NCI-H1105 (cell line): ENCODE measurements at places on chromosomes 16 and 17.

DNA sequence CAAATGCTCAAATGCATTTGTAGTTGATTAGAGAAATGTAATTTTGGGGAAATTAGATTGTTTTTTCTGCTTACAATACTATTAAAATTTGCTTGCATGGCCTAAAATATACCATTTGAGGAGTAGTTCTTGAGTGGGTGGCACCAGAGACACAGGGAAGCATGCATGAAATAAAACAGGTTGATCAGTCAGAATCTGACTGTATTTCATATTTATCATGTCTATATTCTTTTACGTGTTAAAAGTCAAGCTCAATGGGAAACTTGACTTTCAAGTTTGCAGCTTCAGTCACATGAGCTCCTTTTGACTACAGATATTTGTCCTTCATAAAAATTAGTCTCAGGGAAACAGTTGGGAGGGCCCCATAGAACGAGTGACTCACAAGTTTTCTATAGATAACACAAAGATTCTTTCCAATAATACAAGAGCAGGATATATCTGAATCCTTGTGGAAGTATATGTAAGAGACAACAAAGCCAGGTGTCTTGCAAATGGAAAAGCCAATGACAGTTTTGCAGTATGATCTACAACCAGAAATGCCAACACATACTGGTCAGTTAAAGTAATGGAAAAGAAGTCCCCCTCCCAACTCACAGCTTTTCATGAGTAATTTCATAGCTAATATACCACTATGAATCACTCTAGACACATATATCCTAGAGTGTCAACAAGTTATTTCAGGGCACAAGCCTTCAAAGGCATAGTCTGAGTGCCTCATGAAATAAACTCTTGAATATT, 42.2 kb upstream of the CORO6 start:
- DNase-seq = no peak

- DNase-seq = no peak
These were observed 13.3 kb upstream of the KREMEN2 start for GRCh38 chr16:2950773-2951172.

DNA sequence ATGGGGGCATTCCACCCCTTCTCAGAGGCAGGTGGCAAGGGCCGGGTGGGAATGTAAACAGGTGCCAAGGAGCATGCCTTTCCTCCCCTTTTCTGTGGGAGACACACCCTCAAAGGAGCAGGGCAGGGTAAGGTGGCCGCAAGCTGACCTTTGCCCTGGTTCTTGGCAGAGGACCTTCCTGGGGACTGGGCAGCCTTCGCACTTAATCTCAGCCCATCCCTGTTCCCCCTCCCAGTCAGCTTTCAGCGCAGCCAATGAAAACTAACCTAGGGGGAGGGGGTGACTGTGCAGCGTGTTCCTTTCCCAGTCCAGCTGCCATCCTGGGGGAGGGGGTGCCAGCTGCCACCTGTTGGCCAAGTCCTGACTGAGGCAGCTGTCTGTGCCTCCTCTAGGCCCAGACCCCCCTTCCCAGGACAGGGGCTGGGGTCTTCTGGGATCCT, 2.8 kb downstream of the TRAF4 start:
- DNase-seq = no peak

DNA sequence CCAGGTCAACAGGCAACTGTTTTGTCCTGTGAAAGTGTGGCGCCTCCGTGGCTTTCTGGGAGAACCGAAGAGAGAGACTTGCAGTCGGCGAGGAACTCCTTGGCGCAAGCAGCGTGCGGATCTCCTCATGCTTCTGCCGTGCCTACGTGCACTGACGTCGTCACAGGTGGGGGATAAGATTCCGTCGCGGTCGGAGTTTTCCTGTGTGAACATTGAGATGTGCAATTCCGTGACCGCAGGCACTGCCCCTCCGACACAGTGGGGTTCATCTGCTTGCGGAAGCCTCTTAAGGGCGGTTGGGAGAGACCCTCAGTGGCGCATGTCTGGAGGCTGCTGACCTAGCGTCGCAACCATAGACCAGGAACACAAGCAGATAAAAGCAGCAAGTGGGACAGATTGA, 212.3 kb upstream of the CHMP6 start:
- no peak for DNase-seq

- peak; percentile 78 for DNase-seq
These were observed 53.4 kb upstream of the CBX4 start for GRCh38 chr17:79892457-79893241.

DNA sequence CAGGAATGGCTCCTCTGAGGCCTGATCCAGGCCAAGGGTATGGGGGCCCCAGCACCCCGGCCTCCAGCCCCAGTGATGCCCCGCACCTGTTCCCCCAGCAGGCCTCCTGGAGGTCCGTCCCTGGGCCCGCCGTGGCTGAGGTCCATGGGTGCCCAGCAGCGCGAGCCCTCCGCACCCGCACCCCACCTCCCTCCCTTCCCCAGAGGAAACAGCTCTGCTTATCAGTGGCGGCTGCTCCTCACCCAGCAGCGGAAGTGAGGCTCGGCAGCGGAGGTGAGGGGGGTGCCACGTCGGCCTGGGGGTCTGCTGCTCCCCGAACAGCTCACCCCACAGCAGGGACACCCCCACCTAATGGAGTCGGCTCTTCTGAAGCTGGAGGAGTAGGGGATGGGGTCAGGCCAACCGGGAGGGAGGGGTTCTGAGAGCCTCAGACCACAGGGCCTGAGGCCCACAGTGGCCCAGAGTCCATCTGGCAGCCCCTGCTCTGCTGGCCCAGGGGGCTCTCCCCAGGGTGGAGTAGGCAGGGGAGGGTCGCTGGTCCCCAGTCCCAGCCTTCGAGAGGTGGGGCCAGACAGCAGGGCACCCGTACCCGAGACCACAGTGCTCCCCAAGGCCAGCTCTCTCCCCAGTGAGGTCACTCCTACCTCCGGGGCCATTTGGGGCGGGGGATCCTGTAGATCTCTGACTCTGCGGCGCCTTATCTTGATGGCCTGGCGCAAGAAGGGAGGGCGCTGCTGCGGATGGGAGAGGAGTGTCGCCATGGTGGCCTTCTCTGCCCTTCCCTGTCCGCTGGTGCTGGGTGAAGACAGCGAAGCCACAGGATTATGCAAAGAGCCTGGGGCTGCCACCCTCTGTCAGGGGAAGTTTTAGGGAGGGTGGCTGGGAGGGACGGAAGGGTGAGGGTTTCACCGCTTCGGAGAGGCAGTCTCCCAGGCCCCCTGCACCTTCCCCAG, at the start of gene UNC13D:
TSS of gene UNC13D (minus strand) at position 828 of the 953 bp plus-strand sequence. CDS start at position 761, 67 bp downstream.
- DNase-seq = no peak

DNA sequence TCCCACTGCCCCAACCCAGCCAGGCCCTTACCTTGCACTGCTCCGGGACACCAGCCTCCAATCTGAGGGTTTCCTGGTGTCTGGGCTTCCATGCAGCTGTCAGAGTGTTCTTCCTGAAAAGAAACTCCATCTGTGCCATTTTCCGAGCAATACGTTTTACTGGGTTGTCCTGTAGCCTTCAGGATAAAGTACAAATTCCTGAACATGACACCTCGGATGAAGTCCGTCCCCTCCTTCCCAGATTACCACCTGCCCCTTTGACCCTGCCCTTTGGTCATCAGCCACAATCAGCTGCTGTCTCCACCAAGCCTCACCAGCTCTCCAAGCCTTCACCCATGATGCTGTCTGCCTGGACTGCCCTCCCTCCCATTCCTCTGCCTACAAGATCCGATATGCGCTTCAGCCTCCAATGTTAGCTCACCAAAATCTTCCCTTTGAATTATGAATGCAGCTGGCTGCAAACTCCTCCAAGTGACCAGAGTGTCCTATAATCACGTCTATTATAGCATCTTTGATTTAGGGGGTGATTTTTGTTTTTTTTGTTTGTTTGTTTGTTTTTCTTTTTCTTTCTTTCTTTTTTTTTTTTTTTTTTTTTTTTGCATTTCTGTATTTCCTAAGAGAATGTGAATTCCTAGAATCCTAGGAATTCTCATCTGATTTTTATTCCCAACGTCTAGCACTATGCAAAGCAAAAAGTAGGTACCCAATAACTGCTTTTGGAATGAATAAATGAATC, 60.6 kb upstream of the KIFC3 start:
- DNase-seq = no peak

- no peak for DNase-seq
These were observed 36.8 kb downstream of the CBFA2T3 start for GRCh38 chr16:88939972-88940861.

- no peak for DNase-seq
These were observed 228.1 kb upstream of the TNRC6C start for GRCh38 chr17:77730376-77730775.

GRCh38 chr17:43014020-43014648, 7.5 kb downstream of the IFI35 start:
- no peak for DNase-seq

DNA sequence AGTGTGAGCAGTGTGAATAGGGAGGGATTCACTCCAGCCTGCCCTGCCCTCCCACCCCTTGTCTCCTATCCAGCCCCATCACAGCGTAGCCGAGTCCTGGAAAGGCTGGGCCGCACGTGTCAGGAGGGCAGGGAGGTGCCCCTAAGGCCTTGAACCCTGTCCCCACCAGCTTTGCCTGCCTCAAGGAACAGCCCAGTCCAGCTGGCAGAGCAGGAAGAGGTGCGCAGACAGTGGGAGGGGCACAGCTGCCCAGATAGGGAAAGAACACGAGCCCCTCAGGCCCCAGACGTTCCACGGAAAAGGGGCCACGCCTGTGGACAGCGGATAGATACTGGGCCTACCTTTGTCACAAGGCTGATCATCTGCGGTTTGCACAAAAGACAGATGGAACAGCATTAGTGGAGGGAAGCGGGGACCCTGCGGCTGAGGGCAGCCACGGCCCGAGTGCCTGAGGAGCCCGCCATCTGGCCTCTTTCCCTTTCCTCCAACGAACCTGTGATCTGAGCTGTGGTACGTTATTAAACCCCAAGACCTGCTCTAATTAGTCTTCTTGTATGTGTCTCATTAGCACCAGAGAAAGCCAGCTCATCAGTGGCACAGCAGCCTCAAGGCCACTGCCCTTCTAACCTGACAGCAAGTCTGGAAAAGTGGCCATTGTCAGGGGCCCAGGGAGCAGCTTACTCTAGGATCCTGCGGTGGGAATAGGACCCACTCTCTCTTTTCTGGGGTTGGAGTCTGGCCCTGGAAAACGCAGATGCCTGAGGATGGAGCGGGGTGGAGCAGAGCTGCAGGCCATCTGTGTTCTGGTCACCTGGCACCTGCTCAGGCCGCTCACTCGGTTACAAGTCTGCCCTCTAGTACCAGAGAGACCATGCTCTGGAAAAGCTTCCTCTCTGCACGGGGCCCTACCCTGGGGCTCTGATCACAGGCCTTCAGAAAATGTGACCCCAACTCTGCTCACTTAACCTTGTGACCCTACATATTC, 16.3 kb downstream of the MPP3 start:
- DNase-seq = no peak

- DNase-seq = no peak
These were observed 417.5 kb downstream of the UTP18 start for GRCh38 chr17:51677875-51678274.

GRCh38 chr16:12646098-12646489, 157.6 kb downstream of the CPPED1 start:
- no peak for DNase-seq

DNA sequence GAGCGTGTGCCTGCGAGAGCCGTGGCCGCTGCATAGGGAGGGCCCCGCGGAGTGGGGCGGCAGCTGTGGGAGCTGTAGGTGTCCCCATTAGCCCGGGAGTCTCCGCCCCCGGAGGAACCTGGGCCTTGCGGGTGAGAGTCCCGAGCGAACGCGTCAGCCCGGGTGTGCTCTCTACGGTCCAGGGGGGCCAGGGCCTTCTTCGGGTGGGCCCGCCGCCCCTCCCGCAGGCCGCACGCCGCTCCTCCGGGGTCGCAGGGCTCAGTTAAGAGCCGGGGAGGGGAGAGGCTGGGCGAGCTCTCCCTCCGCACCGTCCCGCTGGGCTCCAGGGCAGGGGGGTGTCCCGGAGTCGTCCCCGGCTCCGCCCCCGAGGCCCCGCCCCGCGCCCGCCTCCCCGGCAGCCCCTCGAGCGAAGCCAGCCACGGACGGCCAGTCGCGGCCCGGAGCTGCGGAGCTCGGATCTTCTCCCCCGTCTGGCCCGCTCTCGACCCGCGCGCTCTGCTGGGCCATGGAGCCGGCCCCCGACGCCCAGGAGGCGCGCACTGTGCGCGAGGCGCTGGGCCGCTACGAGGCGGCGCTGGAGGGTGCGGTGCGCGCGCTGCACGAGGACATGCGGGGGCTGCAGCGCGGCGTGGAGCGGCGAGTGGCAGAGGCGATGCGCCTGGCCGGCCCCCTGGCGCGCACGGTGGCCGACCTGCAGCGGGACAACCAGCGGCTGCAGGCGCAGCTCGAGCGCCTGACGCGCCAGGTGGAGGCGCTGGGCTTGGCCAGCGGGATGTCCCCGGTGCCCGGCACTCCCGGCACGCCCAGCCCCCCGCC, at the start of gene SMTNL2:
TSS of gene SMTNL2 (plus strand) at position 429 of the 816 bp plus-strand sequence. CDS start at position 506, 77 bp downstream.
- no peak for DNase-seq

DNA sequence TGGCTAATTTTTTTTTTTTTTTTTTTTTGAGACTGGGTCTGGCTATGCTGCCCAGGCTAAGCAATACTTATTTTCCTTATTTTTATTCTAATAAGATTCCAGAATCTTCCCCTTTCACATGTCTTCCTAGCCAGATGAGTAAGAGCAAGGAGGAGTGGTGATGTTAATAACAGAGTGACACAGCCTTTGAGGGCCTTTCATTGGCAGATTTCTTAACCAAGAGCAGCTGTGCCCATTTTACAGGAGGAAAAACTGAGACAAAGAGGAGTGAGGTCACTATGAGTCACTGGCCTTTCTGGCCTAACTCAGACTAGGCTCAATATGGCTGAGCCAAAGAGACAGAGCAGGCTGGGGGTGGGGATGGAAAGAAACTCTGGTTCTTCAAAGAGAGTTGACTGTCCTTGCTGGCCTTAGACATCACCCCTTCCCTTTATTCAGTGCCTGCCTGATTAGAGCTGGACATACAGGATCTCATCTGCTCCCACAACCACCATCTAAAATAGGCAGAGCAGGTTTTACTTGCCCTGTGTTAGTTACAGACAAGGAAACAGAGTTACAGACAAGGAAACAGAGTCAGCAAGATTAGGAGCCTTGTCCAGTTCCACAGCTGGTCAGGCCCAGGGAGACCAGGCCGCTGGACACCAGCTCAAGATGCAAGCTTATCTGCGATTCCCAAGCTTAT, 50.0 kb upstream of the TOB1 start:
- DNase-seq = no peak

DNA sequence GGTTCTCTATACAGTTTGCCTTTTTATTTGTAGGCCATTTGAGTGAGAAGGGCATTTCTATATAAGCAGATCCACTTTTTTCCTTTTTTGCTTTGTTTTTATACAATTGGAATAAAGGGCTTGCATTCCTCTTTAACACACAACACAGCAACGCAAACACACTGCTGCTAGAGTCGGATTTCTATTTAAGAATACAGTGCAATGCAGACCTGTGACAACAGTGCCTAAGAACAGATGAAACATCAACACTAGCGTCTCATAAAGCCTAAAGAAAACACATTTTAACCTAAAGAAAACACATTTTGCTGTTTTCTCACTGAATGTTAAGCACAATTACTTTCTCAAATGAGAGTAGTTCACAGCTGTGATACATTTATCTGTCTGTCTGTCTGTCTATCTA, 1141.1 kb downstream of the CDH11 start:
- DNase-seq = no peak

GRCh38 chr17:214881-215331, 33.5 kb upstream of the DOC2B start:
- no peak for DNase-seq

GRCh38 chr16:69747115-69747514, 7.6 kb downstream of the NOB1 start:
- no peak for DNase-seq
